Hair follicular keratinocyte (primary cell): ENCODE measurements at places on chromosomes 3 and 15. TPM values are rescaled to one million over a fixed set of nuclear protein-coding genes. Genes with fewer than 3 reads are reported as not detected.

The TJP1 gene
- 37.3 and 49.3 TPM in 2 replicates for total RNA-seq

The CCDC33 gene
- not detected in 2 replicates for total RNA-seq

The GP5 gene
- not detected in 2 replicates for total RNA-seq

The PLSCR5 gene
- total RNA-seq = not detected in 2 replicates

The C3orf70 gene
- not detected in 2 replicates for total RNA-seq

The TBCCD1 gene
- 10.6 and 12.3 TPM in 2 replicates for total RNA-seq

The ANKRD63 gene
- not detected in 2 replicates for total RNA-seq

The FGD5 gene
- total RNA-seq = not detected in 2 replicates

The KCTD6 gene
- total RNA-seq = 5.0 and 5.5 TPM in 2 replicates
